COLO829 (cell line): ENCODE measurements at places on chromosomes 16 and 17.

DNA sequence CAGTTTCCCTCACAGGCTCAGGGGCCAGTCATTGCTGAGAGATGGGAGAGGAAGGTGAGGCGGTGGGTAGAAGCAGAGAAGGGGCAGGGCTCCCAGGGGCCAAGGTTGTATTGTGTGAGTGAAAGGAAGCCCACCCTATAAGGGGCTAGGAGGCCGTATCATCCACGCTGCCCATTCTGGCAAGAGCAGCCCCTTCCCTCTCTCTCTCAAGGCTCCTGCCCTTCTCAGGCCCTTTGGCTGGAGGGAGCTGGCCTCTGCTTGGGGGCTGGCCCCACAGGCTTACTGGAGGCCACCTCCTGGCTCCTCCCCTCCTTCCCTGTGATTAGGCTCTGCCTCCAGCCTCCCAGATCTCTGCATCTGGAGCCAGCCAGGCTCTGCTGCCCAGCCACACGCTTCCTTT lies 7.6 kb downstream of the TBKBP1 start:
- no peak for DNase-seq

- DNase-seq = no peak
Measured at GRCh38 chr17:10403589-10403988, 18.2 kb downstream of the MYH8 start.

- DNase-seq = no peak
Measured at GRCh38 chr17:69620363-69620762, 205.9 kb downstream of the MAP2K6 start.

- DNase-seq = no peak
Measured at GRCh38 chr16:85145734-85146531, 33.7 kb upstream of the CIBAR2 start.

- DNase-seq = peak; percentile 16
Measured at GRCh38 chr17:37174205-37174604, 201.6 kb upstream of the C17orf78 start.

DNA sequence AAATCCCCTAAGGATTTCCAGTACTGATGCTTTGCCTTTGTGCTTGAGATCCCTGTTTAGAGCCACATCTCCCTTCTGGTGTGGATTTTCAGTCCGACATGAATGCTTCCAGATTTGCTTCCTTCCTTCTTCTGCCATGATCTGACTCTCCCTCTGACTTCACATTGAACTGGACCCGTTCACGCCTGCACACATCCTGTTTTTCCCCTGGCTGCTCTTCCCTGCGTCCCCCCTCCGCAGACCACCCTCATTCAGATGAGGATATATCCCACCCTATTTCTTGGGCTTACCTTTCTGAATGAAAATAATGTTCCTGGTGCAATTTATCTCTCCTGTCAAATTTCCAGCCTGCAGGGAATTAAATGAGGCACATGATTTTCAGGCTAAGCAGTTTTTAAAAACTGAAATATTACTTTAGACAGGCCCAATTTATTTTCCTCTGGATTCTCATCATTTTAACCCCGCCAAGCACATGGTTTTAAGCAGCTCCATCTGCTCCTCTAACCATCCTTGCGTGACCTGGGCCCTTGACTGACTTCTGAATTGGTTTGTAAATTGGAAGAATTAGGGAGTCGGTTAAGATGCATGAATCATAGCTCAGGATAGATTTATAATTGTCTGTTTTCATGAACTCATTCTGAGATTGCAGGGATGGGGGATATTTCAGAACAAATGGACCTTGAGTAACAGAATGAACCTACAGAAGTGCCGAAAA lies 59.2 kb downstream of the BMERB1 start:
- DNase-seq = no peak
